ENCODE measurements at places on chromosomes 13 and 19.

- peak; percentile 33 for DNase-seq
Observed at GRCh38 chr19:14505488-14506239, 9.7 kb upstream of the GIPC1 start.

DNA sequence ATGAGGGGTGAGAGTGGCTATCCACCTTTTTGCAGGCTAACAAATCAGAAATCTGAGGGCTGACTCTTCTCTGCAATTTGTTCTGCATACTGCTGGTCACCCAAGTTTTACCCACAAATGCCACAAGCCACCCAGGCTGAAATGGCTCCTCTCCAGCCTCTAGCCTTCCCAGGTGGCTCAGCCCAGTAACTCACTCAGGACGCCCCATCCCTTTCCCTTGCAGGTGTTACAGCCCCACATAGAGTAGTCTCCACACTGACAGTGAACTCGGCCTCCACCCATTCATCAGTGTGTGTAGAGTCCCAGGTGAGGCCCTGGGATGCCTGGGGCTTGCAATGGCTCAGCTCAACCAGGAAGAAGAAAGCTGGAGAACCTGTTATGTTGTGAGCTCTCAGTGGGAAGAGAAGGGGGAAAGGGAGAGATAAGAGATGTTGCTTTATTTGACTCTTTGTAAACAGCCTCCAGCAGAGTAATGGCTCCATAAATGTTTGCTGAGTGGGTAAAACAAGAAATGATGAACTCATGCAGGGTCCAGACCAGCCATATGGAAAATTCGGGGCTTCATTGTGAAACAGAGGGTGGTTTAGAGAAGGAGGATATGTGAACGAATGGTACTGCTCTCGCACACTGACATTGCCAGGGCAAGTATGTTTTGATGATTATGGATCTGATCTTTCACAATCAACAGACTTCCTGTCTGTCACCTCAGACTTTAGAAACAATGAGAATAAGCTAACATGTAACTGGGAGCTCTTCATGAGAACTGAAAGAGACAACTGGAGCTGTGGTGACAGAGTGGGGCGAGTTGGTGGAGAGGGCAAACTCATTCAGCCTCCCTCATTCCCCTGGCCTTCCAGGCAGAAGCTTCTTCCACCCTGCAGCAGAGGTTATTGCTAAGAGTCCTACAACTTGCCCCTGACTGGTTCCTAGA is 74.2 kb upstream of the RFC3 start:
- DNase-seq: no peak

GRCh38 chr13:90510319-90510718 is 837.2 kb upstream of the MIR17HG start:
- no peak for DNase-seq

DNA sequence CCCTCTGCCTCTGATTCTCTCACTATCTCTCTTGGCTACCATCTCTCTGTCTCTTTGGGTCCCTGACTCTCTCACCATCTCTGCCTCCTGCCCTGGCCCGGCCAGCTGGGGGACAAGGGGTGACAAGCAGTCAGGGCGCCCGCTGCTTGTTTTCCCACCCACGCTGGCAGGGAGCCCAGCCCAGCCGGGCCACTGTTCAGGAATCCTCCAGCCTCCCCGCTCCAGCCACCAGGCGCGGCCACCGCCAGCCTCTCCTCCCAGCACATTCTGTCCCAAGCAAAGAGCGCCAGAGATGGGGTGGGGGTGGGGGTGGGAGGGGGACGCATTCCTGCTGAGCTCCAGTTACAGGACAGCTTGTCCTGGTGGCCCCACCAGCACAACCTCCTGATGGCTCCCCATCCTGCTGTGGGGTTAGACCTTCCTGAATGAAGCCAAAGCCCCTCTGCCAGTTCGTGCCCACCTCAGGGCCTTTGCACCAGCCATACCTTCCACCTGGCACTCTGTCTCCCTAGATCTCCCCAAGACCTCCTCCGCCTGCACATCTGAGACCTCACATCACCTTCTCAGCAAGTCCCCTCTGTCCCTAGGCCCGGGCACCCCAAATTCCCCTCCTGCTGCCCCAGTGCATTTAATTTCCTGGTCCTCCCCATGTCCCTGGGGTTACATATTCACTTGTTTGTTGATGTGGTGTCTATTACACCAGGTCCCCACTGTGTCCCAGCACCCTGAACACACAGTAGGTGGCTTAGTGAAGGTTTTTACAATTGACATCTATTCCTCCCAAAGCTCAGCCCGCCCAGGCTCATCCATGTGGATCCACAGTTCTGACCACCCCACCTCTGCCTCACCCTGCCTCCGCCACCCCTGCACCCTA is 12.5 kb downstream of the ARRDC2 start:
- DNase-seq: peak; percentile 59

GRCh38 chr19:4496304-4496703 is 22.0 kb downstream of the PLIN4 start:
- no peak for DNase-seq

GRCh38 chr13:97781891-97782305 is 171.6 kb upstream of the IPO5 start:
- DNase-seq: peak; percentile 25

- no peak for DNase-seq
Observed at GRCh38 chr13:27120811-27121210, 50.8 kb downstream of the USP12 start.

GRCh38 chr13:30193279-30194234 is 113.8 kb downstream of the KATNAL1 start:
- DNase-seq: no peak

DNA sequence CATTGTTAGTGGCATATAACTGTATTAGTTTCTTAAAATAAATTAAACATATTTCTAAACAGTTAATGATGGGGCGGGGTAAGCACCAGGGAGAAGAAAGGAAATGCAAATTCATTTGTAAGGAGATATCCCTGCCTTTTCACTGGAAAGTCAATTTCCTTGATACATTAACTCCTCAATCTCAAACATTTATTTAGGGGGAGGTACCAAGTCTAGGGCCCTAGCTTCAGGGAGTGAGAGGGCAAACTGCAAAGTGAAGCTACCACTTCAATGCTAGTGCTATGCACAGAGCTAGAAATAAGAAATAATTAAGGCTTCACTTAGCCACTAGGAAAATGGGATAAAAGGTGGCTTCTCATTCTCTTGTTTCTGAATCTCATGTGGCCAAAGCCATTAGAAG is 115.3 kb upstream of the FNDC3A start:
- DNase-seq: no peak

DNA sequence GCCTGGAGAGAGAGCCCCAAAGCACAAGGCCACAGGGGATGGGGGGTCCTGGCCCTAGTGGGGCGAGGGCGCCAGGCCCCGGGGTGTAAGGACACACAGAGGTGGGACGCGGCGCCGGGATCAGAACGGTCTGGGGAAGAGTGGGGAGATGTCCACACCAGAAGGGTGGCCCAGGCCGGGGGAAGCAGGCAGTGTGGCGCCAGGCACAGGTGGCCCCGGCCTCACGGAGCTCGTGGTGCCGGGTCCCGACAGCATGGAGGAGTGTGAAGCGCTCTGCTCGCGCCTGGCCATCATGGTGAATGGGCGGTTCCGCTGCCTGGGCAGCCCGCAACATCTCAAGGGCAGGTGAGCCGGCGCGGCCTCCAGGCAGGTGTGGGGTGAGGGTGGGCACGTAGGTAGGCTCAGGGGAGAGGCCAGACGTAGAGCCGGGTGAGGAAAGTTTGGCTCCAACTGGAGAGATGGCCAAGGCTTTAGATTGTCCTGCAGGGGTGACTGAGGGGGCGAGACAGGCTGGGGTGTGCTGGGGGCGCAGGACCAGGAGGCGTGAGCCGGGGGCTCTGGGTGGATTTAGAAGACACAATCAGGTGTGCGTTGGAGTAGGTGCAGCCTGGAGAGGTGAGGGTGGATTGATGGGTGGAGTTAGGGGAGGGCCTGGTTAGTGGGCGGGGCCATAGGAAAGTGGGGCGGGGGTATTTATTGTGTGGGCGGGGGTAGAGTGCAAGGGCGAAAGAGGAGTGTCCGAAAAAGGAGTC is 2.9 kb upstream of the ARHGAP45 start:
- DNase-seq: no peak
